ENCODE measurements at places on chromosomes 5 and 9.

DNA sequence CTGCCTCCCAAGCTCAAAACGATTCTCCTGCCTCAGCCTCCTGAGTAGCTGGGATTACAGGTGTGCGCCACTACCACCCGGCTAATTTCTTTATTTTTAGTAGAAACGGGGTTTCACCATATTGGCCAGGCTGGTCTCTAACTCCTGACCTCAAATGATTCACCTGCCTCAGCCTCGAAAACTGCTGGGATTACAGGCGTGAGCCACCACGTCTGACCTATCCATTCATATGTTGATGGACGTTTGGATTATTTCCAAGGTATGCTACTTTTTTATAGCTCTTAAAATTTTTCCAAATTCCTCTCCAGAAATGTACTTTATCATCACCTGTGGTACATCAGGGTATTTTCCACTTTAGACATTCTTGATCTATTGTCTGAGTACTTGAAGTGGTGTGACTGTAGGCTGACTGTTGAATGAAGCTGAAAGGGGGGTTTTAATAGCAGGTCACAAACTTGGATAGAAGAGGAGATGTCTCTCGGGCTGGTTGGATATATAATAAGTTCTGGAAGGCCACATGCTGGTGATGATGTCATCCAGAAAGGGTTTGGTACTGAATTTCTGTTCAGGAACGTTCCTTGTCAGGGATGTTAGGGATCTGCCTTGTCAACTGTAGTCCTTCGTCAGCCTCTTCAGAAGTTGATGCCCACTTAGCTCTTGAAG lies 7.4 kb downstream of the CTNNA1 start:
- no peak for DNase-seq

DNA sequence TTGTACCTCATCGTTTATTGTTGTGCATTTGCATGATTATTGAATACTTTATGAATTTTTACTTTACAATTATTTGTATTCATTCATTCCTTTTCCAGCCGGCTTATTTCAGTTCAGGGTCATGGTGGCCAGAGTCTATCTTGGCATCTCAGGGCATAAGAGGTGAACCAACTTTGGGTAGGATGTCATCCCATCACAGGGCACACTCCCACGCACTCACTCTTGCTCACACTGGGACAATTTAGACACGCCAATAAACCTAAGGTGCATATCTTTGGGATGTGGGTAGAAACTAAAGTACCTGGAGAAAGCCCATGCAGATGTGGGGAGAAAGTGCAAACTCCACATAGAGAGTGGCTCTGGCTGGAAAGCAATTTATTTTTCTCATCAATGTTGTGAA lies 158.1 kb upstream of the MAST4 start:
- DNase-seq: no peak

- no peak for DNase-seq
Observed at GRCh38 chr5:35518104-35518503, 99.6 kb upstream of the SPEF2 start.

DNA sequence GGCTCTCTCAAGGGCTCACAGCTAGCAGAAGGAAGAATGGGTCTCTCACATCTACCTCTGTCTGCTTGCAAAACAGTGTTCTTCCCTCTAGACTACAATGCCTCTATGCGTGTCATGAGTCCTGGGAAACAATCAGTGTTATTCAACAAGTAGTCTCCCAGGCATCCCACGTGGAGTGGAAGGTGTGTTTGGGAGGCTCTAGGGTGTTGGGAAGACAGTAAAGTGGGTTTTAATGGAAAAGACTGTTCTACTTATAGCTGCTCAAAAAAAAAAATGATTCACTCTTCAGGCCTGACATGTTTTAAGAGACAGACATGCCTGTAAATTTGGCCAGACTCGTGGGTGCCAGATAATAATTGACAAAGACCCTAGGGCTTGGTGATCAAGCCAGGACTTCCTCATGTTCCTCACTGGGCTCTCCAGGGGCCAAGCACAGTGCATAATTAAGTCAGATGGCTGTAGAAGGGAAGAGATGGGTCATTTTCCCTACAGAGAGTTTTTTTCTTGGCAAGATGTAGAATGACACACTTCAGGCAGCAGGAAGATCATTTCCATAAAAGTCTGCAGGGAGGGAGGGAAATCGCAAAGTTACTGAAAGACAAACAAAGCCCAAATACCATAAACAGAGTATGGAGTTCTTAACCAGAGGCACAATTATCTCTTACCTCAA lies 246.4 kb downstream of the ACTL7B start:
- DNase-seq: no peak

- no peak for DNase-seq
Observed at GRCh38 chr9:123996731-123997421, 14.7 kb upstream of the LHX2 start.

DNA sequence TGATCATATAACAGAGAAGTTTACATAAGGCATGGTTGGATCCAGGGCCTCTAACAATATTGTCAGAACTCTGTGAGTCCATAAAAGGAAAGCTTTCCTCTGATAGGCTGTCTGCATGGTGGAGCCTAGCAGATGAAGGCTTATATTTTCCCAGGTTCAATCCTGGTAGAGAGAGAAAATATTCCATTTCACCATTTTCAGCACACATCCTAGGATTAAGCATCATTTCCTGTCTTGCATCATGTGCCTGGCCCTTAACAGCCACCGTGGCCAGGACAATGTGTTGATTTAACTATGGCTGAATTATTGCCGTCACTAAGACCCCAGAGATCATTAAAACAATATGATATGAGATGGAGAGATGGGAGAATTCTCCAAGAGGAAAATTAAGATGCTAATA lies 90.9 kb upstream of the GRIA1 start:
- DNase-seq: no peak

DNA sequence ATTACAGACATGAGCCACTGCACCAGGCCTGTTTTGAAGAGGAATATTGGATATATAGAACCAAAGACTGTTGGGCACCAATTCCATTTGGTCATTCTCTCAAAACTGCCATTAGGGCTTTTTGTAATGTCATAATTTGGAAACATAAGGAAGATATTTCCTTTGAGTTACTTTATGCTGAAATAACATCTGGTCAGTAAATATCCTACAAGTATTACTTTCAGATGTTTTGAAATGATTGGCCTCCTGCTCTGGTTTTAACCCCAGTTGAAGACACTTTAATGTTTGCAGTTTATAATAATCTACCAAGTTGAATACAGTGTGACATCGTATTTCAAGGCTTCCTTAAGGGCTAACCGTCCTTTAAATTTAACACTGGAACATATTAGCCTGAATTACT lies 33.6 kb downstream of the LRRTM2 start:
- no peak for DNase-seq

GRCh38 chr9:34575862-34576596 lies 13.5 kb downstream of the CNTFR start:
- no peak for DNase-seq

GRCh38 chr5:132601071-132601728 lies 44.4 kb downstream of the RAD50 start:
- no peak for DNase-seq

DNA sequence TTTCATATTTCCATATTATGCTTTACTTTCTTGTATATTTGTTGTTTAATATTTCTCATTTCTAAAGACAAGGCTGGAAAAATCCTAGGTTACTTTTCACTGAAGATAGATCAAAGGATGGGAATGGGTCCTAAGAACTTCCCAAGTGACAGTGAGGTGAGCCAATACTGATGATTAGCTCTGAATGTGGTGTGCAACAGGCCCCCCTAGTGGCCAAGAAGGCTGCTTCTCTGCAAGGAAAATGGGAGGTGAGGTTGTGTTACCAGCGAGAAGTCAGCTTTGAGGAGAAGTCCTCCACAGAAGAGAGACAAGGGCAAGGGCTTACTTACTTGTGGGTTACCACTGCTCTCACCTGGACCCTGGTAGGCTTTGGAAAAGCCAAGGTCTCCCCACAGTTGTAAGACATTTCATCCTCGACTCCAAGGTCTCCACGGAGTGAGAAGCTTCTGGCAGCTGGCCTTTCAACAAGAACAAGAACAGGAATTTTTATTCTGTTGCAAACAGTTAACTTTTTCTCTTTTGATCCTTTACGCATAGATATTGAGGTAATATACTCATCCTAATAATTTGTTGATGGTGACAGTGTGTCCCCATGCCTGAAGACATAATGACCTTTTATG lies 69.9 kb downstream of the MAMDC2 start:
- DNase-seq: no peak

DNA sequence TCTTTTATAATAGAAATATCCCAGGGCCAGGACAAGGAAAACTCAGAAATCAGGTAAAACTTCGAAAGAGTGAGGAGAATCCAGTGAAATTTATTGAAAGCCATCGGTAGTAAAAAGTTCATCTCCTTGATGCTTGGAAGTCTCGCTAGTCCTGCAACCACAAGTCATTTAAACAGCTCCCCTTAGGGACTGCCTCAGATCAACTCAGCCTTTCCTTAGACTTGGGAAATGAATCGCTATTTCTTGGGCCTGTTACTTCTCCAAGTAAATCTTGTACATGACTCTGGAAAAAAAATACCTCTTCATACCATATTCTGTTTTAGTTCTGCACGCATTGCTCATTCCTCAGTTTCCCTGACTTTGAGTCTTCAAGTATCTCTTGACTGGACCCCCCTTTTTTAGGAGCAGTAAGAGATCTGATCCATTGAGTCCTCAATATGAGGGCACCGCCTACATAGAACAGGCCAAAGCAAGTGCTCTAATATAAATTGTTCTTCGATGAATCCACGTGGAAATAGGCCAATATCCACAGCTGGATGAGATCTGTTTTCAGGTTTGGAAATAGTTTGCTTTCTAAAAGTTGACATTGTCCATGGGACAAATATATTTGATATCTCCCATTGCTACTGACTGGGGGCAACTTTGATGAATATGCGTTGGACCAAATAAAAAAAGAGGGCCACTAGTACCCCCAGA lies 114.2 kb downstream of the PRDM6 start:
- no peak for DNase-seq

DNA sequence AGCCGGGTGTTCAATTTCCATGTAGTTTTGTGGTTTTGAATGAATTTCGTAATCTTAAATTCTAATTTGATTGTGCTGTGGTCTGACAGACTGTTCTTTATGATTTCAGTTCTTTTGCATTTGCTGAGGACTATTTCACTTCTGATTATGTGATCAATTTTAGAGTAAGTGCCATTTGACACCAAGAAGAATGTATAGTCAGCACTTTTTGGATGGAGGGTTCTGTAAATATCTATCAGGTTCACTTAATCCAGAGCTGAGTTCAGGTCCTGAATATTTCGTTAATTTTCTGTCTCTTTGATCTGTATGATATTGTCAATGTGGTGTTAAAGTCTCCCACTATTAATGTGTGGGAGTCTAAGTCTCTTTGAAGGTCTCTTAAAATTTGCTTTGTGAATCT lies 944.9 kb downstream of the TLE4 start:
- DNase-seq: no peak

- no peak for DNase-seq
Observed at GRCh38 chr9:109865521-109865920, 85.5 kb downstream of the PALM2AKAP2 start.

- DNase-seq: no peak
Observed at GRCh38 chr5:126963822-126964375, 66.5 kb downstream of the MARCHF3 start.

- DNase-seq: no peak
Observed at GRCh38 chr9:105978336-105978735, 284.0 kb downstream of the TMEM38B start.

GRCh38 chr9:89470224-89470839 lies 27.6 kb downstream of the SEMA4D start:
- DNase-seq: no peak

GRCh38 chr9:22102146-22103053 lies 93.3 kb upstream of the CDKN2B start:
- no peak for DNase-seq

GRCh38 chr5:91469517-91470165 lies 86.5 kb upstream of the ARRDC3 start:
- DNase-seq: no peak
